ENCODE measurements at places on chromosomes 1 and 21.
A peak's percentile ranks its signal among the peaks of the same experiment; 100 is the strongest.

DNA sequence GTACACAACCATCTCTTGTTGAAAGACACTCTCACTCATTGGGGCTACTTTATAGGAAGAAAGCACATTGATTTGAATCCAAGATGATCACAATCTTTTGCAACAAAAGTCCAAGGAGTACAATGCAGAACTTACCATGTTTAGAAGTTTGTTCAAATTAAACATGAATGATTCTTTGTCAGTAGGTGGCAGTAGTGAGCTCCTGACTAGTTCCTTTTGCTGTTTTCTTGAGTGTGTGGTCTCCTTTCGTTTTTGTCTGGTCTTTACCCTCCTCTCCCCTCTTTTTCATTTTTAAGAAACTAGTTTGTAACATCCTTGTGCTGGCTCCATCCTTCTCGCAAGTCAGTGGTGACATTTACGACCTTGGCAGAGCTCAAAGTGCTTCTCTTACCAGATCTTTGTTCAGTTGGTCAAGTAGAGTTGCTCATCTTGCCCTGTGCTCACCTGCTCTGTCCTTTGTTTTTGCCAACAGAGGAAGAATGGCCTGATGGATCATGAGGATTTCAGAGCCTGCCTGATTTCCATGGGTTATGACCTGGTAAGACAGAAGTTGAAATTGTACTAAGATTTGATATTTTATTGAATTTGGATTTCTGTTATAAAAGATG, 35.7 kb upstream of the MTR start:
- DNase-seq, result peak; percentile 80

DNA sequence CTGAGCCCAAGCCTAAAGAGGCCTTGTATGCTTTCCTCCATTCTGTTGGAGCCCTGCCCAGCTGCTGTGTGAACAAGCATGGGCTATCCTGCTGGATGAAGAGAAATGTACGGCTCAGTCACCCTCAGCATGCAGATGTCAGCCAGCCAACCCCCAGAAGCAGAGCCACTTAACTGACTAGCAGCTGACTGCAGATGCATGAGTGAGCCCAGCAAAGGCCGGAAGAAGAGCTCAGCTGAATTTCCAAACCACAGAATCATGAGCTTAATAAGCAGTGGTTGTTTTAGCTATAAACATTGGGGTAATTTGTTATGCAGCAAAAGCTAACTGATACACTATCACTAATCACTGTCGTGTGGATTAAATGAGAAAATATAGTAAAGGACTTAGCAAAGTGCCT, 39.0 kb downstream of the FOXO6 start:
- DNase-seq, result no peak

GRCh38 chr21:27369978-27370571, 403.2 kb upstream of the ADAMTS5 start:
- no peak for DNase-seq

GRCh38 chr1:54795356-54795665, 5.8 kb downstream of the TTC22 start:
- no peak for DNase-seq

GRCh38 chr1:39564941-39565340, 11.6 kb downstream of the PABPC4 start:
- no peak for DNase-seq

DNA sequence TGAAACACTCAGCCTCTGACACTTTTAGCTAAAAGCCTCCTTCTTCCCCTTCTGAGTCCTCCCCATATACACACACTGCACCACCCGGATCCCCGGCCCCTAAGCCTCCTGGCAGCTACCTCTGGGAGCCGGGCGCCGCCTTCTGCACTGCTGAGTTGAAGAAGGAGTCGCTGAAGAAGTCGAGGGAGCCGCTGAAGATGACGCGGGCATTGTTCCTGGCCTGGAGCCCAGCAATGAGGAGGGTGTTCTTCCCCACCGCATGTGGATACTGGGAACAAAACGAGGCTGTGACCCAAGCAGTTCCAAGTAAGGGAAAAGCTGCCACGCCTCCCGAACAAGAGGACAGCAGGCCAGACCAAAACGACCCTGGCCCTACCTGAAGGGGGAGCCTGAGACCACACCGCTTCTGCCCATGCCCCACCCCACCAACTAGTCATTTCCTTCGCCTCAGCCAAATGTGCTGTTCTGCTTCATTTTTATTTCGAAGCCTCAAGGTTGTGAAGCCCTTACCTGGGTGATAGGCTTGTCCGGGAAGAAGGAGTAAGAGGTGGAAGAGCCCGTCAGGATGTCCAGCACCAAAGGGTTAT, 7.0 kb downstream of the DDOST start:
- DNase-seq, result no peak

DNA sequence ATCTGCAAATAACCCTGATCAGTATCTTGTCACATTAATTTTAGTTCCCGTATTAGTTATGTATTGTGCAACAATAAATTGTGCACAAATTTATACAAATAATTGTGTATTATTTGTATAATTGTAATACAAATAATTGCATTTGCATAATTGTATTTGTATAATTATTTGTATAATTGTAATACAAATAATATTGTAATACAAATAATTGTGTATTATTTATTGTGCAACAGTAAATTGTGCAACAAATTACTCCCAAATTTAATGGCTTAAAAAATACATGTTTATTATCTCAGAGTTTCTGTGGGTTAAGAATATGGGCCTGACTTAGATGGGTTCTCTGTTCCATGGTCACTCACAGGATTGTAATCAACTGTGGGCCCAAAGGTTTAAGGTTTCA, 86.2 kb upstream of the SAMSN1 start:
- no peak for DNase-seq

- peak; percentile 73 for DNase-seq
These were observed 24.9 kb upstream of the TMEM52 start for GRCh38 chr1:1943834-1944570.

GRCh38 chr1:241593186-241593585, 47.0 kb downstream of the CHML start:
- no peak for DNase-seq

GRCh38 chr1:165287781-165288180, 68.7 kb downstream of the LMX1A start:
- no peak for DNase-seq

DNA sequence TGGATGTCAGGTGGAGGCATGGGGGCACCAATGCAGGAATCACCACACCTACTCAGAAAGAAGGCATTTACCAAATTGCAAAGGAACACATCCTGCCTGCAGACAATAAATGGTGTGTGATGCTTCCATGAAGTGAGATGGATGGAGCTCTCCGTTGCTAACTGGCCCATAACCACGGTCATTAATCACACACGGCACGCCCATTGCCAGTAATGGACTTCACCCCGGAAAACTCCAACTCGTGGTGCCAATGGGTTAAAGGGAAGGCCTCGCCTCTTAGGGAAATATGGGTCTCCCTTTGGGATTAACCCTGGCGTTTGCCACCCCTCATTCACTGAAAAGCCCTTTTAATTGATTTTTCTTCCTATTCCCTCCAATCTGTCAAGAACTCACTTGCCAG, 443.1 kb upstream of the DAB1 start:
- no peak for DNase-seq

DNA sequence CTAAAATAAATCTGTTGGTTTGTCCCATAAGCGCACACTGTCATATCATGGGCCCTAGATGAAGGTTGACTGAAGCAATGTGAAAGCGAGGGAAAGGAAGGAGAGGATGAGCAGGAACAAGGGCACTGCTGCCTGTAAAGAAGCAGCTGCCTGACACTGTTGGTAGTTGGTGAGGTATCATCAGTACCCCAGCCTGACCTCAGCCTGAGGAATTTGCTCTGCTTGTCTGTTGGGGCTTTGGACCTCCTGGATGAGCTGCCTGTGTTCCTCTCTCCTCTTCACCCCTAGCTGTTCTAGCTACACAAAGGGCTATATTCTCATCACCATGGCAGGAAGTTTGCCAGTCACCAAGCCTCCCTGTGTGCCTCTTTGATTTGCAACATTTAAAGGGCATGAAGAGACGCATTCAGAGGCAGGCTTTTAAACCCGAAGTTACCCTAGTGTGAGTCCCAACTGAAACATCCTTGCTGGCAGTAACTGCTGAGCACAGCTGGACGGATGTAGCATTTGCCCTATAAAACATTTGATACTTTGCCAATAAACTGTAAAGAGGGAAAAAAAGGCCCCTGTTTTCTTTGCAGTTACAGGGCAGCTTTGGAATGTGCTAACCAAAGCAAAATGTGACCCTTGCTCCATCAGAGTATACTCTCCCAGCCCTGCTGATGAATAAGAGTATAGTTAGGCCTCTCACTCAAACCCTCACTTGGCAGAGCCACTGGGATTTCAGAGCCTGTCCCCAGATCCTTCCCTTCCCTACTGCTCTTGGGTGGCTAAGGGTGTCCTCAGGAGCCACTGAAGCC, 22.2 kb upstream of the SPATA6 start:
- no peak for DNase-seq

DNA sequence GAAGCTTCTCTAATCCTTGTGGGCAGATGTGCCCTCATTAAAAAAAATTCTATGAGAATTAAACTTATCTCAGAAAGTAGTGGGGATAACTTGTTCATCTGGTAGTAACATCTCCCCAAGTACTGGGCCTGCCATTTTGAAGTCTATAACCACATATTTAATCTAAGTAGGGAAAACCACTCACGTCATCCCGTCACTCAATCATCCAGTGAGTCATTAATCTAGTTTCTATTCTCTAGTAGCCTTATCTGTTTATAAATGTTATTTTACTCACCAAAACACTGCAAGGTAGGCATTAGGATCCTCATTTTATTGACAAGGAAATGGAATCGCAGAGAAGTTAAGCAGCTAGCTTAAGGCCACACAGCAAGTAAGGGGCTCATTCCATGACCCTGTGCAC, 221.9 kb downstream of the ATG4C start:
- no peak for DNase-seq

- peak; percentile 82 for DNase-seq
These were observed 115.1 kb upstream of the TMEM51 start for GRCh38 chr1:15038232-15039016.

Measured in common myeloid progenitor, CD34-positive (primary cell).